Caki2 (cell line): ENCODE measurements at places on chromosomes 1 and 21.
A peak's percentile ranks its signal among the peaks of the same experiment; 100 is the strongest.

DNA sequence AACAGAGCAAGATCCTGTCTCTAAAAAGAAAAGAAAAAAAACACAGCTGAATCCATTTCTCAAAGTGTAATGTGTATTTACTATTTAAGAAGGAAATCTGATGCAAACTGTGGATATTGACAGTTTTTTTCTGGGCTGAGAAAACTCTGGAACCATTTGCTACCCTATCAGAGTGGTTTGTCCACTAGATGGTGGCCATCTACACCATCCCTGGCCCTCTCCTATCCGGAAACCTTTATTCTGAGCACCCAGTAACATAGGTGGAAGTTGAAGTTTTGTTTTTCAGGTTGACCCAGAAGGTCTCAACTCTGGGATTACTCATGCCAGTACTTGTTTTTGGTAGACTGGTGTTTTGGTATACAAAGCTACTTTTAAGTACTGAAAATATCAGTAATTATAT is 20.2 kb downstream of the ECHDC2 start:
- DNase-seq, result no peak

GRCh38 chr1:2637442-2638145 is 4.8 kb upstream of the MMEL1 start:
- no peak for DNase-seq

GRCh38 chr1:56301791-56302190 is 277.6 kb downstream of the PLPP3 start:
- DNase-seq, result no peak

- DNase-seq, result no peak
These were observed 27.0 kb downstream of the PKNOX1 start for GRCh38 chr21:43001316-43001715.

DNA sequence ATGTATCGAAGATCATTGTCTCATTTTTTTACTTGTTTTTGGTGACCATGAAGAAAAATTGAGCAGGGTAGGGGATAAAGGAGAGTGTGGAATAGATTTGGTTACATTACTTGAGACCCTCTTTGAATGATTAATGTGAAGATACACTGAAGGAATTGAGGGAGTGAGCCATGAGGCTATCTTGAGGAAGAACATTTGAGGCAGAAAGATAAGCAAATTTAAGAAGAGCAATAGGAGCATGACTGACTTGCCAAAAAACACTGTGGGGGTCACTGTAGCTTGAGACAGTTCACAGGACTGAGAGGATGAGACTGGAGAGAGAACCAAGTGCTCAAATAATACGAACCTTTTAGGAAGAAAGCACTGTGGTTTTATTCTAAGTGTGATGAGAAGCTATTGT is 43.1 kb upstream of the PTPRC start:
- DNase-seq, result no peak

GRCh38 chr1:15100121-15100879 is 53.2 kb upstream of the TMEM51 start:
- DNase-seq, result peak; percentile 39

- DNase-seq, result no peak
These were observed 5.7 kb upstream of the GALE start for GRCh38 chr1:23806280-23806679.

DNA sequence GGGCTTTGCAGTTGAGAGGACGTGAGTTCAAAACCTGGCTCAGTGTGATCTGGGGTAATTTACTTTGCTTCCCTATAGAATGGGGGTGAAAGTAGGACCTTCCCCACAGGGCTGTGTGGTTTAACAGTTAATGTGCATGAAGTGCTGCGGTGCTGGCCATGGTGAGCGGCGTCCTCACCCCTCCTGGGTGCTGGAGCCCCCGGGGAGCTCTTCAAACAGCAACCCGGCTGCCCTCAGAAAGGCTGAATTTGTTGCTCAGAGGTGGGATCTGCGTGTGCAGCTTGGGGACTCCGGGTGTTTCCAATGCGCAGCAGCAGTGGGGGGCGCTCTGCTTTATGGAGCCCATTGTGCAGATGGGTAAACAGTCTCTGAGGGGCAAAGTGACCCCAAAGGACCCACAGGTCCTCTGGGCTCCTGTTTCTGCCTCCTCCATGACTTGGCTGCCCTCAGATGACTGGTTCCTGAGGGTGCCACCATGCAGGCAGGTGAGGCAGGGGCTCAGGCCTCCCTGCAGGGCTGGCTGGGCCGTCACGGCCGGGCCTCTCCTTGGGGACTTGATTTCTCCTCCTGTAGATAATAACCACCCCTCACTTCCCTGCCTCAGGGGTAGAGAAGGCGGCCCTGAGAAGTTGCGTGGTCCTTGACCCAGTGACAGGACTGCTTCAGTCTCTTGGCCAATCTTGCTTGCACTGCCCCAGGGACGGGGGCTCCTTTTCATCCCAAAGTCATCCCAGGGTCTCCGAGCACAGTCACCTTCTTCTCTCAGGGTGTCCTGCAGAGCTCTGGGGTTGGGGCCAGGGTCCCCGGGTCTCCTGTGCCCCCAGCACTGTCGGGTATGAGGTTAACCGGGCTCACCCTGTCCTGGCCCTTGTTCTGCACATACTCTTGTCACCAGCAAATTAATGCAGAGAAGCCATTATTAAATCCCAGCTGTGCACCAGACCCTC is 40.3 kb downstream of the DMRTB1 start:
- DNase-seq, result no peak

DNA sequence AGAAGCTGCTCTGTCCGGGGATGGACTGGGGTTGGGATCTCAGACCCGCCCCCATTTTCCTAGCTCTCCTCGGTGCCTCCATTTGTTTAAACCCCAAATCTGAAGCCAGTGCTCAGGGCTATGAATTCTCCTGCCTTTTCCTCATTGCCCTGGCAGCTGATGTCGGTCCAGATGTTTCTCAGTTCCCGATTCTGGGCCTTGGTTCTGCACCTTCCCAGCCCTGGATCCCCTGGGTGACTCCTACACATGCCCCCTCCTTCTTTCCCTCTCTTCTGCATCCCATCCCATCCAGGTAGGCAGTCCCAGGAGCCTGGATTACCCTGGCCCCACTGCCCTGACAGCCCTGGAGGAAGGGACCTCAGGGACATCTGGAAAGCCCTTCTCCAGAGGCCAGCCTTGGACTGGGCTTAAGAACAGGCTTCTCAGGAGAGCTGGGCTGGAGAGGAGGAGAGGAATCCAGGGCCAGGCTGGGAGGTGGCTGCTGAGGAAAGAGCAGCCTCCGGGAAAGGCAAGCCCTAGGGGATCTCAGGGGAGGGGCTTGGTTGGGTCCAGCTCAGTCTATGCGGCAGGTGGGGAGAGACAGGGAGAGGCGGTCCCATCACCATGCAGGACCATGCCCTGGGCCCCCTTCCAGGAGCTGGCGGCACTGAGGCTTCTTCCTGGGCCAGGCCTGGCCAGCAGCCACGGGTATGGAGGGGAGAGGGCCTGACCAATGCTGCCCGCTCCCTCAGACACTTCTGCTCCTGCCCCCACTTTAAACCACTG is 6.8 kb upstream of the EPS8L3 start:
- no peak for DNase-seq

GRCh38 chr1:223301371-223301770 is 62.6 kb downstream of the SUSD4 start:
- no peak for DNase-seq

DNA sequence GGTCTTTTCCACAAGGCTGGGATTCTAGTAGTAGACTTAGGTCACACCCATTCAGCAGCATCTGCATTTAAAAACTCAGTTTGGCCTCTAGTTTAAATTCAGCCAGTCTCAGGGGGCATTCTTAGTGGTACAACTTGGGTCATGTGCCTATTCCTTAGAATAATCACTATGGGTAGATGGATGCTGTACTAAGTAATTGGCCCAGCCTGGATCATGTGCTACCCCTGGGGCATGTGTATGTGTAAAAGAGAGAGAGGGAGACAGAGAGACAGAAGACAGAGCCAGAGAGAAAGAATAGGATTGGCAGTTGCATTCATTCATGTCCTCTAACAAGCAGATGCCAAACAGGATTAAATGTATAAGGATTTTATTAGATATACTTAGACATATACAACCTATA is 13.6 kb upstream of the SYT14 start:
- no peak for DNase-seq

GRCh38 chr1:10664251-10664650 is 132.2 kb downstream of the CASZ1 start:
- no peak for DNase-seq

- DNase-seq, result no peak
These were observed 17.4 kb downstream of the WDR4 start for GRCh38 chr21:42861848-42862400.

DNA sequence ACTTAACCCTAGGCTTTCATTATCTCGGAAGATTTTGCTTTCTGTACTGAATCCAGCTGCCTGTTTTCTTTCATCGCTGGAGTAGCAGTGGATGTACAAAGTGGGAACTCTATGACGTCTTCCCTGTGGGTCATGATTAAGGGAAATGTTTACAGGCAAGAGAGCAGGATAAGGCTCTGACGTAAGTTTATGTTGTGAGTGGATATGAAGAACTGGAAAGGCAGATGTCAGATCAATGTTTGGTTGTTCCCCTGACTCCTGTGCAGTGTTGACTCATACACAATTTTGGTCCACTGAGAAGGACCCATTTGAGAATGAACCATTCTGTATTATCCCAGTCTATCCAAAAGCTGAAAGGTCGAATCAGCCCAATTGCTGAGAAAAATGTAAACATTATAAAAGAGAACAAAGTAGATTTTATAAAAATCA is 292.4 kb downstream of the GRIK1 start:
- DNase-seq, result no peak

GRCh38 chr1:21820597-21821232 is 8.7 kb downstream of the LDLRAD2 start:
- no peak for DNase-seq

DNA sequence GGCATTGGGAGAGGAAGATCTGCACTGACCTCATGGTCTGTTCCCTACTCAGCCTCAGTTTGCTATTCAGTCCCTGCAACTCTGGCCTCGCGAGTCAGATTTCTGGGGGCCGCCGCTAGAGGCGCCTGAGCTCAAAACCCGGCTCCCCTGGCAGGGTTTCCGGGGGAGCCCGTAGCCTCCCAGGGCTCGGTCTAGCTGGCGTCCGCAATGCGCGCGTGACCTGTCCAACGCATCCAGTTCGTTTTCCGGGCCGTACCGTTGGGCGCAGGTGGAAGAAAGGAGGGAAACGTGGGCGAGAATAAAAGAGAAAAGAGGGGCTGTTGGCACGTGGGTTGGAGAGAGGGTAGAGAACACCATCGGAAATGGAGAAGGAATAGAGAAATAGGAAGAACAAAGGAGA is at the start of gene ADAM30:
Gene ADAM30, minus strand, starts transcription at position 213 of the 400 bp plus-strand sequence. Its CDS starts 179 bp downstream, at position 34.
- no peak for DNase-seq

GRCh38 chr1:87236585-87236984 is 92.1 kb upstream of the LMO4 start:
- no peak for DNase-seq

DNA sequence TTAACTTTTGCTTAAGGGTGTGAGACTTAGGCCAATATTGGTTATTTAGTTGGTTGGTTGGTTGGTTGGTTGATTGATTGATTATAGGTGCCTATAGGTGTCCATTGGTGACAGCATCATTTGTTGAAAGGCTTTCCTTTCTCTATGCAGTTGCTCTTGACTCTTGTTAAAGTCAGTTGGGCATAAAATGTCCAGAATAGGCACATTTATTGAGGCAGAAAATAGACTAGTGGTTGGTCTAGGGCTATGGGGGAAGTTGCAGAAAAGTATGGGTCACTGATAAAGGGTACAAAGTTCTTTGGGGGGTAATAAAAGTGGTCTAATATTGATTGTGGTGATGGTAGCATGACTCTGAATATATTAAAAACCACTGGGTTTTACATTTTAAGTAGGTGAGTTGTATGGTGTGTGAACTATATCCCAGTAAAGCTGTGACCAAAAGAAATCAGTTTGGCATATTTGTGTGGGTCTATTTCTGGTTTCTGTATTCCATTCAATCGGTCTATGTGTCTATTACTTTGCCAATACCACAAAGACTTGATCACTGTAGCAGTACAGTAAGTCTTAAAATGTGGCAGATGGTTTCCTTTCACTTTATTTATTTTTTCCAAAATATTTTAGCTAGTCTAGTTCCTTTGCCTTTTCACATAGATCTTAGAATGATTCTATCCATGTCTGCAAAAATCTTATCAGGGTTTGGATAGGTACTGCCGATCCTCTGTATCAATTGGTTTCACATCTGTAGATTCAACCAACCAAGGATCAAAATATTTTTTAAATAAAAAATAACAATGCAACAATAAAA is 63.0 kb downstream of the ATP1A1 start:
- DNase-seq, result no peak

DNA sequence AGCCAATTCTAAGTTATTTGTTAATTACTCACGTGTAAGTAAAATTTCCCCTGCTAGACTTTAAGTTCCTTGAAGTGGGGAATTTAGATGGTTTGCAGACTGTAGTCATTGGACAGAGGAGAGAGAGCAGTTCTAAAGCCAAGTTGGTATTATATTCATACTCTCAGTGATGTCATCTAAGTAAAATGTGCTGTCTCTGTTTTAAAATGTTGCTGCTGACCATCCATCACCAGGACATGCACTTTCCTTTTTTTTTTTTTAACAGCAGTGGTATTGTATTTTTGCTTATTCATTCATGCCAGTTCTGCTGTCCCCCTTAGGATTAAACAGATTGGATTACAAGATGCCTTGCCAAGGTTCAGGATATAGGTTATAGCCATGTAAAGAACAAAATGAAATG is 2.3 kb downstream of the TTLL7 start:
- DNase-seq, result peak; percentile 56

DNA sequence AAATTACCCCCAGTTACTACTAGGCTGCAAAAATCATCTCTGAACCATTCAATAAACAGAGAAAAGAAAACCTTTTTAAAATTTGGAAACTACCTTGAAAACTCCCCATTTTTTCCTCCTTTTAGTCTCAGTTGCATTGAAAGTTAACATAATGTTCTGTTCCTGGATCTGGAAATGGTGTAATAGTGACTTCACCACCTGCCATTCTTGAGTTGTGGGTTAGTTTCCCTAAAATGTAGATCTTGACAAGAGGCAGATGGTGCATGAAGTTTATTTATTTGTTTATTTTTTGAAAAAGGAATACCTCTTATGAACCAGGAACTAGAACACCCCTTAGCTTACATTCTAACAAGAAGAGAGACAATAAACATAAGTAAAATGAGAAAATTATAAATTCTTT is 72.8 kb downstream of the ATF6 start:
- no peak for DNase-seq

DNA sequence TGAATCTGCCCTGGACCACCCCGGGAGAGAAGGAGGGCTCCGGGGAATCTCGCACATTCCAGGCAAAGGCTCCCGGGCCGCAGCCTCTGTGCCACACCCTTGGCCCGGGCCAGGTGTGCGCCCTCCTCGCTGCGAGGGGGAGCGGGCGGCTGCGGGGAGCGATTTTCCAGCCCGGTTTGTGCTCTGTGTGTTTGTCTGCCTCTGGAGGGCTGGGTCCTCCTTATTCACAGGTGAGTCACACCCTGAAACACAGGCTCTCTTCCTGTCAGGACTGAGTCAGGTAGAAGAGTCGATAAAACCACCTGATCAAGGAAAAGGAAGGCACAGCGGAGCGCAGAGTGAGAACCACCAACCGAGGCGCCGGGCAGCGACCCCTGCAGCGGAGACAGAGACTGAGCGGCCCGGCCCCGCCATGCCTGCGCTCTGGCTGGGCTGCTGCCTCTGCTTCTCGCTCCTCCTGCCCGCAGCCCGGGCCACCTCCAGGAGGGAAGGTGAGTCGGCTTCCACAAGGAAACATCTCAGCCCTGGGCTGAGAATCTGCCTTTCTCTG is at the start of gene LAMC2:
Gene LAMC2, plus strand, starts transcription at position 324 of the 550 bp plus-strand sequence. Its CDS starts 89 bp downstream, at position 413.
- DNase-seq, result peak; percentile 87
